GF-D8 (cell line): ENCODE measurements at places on chromosomes 7 and 10.

- DNase-seq = no peak
Observed at GRCh38 chr10:49564461-49565009, 25.6 kb upstream of the ERCC6 start.

DNA sequence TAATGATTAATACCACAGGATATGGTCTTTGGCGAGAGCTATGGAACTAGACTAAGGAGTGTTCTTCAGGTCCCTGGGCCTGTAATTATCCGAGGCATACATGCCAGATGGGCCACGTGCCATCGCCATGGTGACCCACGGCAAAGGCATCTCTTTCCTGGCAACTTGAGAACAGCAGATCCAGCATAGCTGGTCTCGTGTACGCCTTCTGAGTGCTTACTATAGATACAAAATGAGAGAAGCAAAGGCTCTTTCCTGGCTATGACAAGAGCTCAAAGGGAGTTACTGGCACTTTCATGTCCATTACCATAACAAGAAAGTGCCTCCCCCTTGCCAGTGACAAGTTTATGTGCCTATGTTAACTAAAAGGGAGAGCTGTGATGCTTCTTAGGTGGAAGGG lies 26.0 kb upstream of the GLI3 start:
- DNase-seq = no peak

DNA sequence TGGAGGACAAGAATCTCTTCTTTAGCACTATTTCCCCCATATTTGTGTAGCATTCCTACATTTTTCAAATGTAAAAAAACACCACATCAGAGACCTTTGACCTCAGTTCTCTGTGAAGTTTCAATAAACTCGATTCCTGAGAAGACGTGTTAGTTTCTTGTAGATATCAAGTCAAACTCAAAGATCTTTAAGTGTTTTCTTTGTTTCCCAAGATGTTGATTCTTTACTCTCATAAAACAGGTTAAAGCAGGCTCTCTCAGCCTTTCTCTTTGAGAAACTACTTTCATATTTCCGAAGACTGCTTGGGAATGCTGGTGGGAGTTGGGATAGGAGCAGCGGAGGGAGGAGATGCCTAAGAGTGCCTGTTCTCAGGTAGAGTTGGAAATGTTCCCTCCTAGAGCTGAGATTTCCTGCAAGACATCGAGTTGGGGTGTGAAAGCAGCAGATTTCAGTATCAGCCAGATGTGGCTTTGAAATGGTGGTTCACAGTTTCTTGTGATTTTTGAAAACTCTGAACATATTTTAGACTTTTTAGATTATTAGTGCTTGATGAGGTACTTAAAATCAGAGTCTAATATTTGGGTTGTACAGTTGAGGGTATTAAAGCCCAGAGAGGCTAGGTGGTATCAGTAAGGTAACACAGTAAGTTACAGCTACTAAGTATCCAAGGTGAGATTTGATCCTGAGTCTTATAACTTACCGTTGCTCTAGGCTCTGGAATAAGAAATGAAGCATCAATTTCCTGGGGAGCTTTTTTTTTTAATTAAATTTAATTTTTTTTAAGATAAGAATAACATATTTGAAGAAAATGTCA lies 13.9 kb downstream of the ADK start:
- no peak for DNase-seq

GRCh38 chr7:124773339-124773738 lies 7.7 kb upstream of the GPR37 start:
- no peak for DNase-seq

DNA sequence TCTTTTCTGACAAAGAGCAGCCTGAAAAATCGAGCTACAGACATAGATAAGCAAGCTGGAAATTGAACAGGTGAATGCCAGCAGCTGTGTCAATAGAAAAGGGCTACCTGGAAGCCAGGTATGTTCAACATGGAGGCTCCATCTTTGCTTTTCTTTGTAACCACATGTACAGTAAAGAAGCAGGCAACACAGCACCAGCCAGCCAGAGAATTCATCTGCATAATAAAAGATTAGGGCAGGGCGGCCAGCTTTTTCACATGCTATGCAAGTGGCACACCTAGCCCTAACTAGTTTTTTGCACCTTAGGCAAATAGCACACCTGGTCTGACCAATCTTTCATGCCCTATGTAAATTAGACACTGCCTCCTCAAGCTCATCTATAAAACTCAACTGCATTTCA lies 25.7 kb downstream of the COG5 start:
- DNase-seq = no peak

- DNase-seq = peak; percentile 58
Observed at GRCh38 chr10:70562036-70562755, 40.3 kb downstream of the PRF1 start.

DNA sequence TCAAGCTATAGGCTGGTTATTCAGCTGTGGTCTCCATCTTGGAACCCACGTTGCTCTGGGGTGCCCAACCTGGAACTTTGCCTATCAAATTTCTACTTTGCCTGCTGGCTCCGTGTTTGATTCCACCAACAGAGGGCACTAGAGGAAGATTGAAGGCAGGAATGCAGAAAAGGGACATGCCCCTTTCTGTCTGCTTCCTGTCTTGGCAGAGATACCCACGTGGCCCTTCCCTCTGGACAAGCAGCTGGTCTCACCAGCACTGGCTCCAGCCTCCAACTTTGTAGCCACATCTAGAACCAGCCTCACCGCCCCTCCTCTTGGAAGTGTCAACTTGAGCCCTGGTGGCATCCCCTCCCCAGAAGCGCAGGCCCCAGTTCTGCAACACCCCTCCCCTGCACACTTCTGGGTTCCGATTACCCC lies 52.1 kb upstream of the ZNF438 start:
- DNase-seq = peak; percentile 36

DNA sequence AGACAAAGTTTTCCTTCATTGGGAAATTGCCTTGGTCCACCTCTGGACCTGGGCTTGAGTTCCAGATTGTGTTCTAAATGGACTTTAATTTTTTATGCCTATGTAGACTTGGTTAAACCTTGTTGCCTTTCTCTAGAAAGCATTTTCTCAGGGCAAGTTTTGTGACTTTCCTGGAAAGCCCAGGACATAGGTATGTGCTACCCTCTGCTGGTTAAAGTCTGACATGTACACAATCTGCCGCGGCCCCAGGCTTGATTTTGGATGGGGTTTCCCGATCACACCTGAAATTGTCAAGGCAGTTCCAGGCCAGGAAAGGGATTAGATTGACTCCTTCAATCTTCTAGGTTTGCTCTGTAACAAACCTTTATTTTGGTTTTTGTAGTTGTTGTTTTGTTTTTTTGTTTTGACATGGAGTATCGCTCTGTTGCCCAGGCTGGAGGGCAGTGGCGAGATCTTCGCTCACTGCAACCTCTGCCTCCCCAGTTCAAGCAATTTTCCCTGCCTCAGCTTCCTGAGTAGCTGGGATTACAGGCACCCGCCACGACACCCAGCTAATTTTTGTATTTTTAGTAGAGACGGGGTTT lies 14.1 kb upstream of the AKR1B10 start:
- DNase-seq = no peak

DNA sequence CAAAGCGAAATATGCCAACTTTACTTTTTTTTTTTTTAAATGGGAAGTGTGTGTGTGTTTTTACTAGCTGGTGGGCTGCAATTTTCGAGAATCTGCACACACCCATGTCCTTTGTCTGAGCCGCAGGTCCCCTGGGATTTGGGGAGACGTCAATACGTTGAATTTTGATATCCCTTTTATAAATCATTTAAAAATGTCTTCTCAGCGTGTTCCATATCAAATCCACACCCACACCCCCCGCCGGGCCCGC lies 404 bp upstream of the FMC1 start:
- no peak for DNase-seq

- DNase-seq = no peak
Observed at GRCh38 chr7:73671322-73671661, 3.7 kb downstream of the VPS37D start.
